ENCODE measurements at places on chromosomes 6 and 20.

DNA sequence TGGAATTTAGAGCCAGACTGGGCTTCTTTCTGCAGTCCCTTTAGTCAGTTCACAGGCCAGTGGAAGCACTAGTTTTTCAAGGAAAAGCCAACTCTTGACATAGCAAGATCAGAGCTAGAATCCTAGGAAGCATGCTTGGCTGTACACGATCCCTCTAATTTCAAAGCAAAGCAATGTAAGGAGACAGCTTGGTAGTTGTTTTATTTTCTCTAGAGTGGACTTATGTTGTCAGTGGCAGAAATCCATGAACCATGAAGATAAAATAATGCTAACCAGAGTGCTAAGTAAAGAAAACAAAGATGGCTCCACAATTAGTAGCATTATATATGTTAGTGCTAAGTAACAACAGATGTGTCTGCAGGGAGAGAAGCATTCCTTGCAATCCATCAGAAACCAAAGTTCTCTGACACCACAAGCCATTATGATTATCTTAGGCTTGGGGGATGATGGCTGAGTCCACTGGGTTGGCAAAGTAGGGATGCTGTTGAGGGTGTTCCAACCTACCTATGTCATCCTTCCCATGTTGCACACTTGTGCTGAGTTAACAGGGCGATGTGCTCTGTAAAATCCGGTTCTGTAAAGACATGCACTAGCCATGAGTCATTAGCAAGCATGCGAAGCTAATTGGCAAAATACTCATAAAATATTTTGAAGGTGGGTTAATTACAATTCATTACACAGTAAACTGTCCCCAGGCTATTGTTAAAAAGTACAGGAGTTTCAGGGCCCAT is 115.2 kb downstream of the BMP2 start:
- no peak for DNase-seq

GRCh38 chr6:137512757-137513605 is 18.8 kb upstream of the OLIG3 start:
- no peak for DNase-seq

DNA sequence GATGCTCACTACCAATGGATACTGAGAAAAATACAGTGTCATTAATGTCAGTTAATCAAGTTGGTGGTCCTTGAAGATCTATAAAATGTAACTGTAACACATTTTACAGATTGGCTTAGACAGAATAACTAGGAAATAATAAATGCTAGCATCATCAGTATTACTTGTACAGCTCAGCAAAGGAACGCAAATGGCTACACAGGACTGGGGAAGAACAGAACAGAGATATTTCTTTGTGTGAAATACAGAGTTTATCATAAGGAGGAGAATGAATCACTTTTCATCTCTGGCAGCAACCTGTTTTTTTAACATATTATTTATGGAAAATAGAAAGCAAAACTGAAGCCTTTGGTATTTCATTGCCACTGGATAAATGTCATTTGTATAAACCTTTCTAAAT is 8.2 kb upstream of the QKI start:
- DNase-seq: no peak

GRCh38 chr6:40308533-40309306 is 278.4 kb downstream of the LRFN2 start:
- DNase-seq: peak; percentile 15
